Stimulated activated CD8-positive, alpha-beta memory T cell treated with anti-CD3 and anti-CD28 coated beads, Interleukin-2, amount 100 ng/mL, for 1 hour (primary cell): ENCODE measurements at places on chromosomes 5 and 9.

DNA sequence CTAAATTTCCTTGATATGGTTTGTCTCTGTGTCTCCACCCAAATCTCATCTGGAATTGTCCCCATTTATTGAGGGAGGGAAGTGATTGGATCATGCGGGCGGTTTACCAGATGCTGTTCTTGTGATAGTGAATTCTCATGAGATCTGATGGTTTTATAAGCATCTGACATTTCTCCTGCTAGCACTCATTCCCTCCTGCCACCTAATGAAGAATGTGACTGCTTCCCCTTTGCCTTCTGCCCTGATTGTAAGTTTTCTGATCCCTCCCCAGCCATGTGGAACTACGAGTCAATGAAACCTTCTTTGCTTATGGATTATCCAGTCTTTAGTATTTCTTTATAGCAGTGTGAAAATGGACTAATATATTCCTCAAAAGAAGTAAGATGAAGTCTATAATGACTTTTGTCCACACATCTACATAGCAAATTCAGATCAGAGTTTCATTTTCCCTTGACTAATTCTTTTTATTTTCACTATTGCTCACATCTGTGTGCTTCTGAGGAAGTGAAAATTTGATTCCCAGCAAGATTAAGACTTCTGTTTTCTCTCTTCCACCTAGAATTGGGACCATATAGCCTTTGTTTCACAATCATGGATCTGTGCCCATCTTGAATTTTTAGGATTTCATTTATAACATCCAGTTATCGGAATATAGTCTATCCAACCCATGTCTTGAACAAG is 393.5 kb downstream of the DMAC1 start:
- no peak for DNase-seq

GRCh38 chr9:83367326-83367725 is 170.9 kb downstream of the FRMD3 start:
- DNase-seq, result no peak

- DNase-seq, result no peak
Measured at GRCh38 chr5:140336388-140336787, 10.0 kb downstream of the HBEGF start.

GRCh38 chr5:14806456-14806855 is 65.1 kb downstream of the ANKH start:
- no peak for DNase-seq

DNA sequence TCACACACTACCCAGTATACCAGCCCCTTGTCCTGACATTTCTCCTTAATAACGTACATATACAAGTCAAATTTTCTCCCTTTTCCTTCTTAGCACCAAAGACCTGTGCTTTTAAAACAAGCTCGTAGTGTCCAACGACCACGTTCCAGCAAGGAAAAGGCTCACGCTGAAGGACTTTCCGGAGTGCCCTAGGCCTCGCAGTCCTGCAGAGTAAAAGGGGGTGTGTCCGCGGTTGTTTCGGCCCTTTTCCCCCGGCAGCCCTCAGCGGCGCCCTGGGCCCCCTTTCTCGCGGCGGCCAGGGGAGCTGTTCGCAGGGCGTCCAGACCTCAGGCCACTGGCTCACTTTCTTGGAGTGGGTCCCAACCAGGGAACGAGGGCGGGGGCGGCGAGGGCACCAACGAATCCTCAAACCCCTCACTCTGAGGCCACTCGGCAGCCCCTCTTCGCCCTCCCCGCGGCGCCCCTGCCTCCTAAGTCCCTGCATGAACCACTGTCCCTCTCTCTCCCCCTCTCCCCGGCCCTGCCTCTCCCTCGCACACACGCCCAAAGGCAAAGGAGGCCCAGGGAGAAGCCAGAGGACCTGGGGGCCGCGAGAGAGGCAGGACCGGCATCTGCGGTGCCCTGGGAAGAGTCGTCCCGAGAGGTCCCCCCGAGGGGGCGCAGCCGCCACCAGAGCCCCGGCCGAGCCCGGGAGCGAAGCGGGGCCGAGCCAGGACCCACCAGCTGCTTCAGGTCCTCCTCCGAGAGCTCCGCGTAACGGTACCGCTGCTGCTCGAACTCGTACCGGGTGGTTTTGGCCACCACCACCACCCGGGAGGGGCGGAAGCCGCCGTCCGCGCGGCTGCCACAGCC is 720 bp downstream of the NADK2 start:
- peak; percentile 1 for DNase-seq

DNA sequence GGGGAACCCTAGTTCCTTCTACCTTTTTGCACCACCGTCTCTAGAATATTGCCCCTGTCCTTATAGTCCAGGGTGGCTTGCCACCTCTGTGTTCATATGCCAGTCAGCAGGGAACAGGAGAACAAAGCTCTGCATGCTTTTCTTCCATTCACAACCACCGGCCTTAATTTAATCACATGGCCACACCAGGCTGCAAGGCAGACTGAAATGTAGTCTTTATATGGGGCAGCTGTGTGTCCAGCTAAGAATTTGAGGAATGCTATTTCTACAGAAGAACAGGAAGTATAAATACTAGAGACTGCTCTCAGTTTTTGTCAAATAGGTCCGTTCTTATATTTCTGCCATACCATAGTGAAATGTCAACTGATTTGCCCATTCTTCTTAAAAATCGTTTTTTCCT is 5.8 kb downstream of the C5orf22 start:
- DNase-seq, result no peak
